ENCODE measurements at places on chromosomes 7 and 10. TPM values are rescaled to one million over a fixed set of nuclear protein-coding genes. Genes with fewer than 3 reads are reported as not detected.

Gene PYROXD2
- total RNA-seq: 12.9 TPM

GRCh38 chr7:8211725-8212096 lies 50.3 kb downstream of the ICA1 start:
- DNase-seq: no peak

Gene AGK
- total RNA-seq: 35.1 TPM

Gene HMX2
- 0.13 TPM for total RNA-seq

- DNase-seq: no peak
These were observed 288.3 kb upstream of the HABP2 start for GRCh38 chr10:113264333-113265131.

Gene WEE2
- not detected for total RNA-seq

DNA sequence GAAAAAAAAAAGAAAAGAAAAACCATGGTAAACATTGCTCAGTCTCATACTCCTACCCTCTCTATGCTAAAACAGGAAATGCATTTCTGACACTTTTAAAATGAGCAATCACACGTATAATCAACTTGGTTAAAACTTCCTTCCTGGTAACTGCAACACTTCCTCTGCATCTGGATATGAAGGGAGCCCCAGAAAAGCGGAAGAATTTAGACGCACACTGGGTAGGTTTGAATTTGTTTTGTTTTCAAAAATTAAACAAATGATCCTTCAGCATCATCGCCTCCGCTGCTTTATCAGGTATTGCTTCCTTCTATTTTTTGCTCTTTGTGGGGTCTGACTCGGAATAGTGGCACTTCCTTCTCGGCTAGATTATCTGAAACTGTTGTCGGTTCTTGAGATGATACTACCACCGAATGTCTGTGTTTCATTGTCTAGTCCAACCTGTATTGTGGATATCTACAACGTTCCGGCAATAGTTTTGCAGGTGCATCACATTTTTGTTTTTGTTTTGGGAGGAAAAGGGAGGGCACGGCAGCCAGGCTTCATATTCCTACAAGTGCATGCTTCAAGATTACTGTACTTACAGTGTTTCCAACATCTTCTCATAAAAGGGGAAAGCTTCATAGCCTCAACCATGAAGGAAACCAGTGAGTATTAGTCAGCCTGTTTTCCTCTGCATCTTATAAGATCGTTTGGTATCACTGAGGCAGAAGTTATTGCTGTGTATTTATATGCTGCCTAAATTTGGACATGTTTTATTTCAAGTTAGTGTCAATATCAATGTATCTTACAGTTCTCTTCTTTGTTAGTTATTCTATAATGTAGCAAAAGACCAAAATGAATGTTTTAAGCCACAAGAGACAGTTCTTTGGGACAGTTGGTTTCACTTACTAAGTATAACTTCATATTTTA lies at the start of gene PIK3CG:
PIK3CG (plus strand) TSS at position 153 of the 912 bp plus-strand sequence. CDS start 2,280 bp downstream, outside the sequence.
- DNase-seq: no peak

DNA sequence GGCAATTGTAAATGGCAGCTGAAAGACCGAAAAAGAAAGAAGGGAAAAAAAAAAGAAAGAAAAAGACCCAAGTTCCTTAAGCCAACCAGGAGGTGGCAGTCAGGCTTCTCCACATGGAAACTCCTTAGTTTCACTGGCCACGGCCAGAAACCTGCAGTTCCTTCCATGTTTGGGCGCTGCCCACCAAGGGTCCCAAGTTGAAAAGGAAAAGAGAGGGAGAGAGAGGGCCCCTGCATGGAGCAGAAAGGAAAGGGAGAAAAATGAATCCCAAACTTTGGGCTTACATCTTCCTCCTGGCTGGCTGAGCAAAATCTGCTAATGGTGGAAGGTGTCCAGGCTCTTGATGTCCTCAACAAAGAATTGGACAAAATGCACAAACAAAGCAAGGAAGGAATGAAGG lies 31.8 kb upstream of the ABCA13 start:
- no peak for DNase-seq

Gene NUTM2D
- total RNA-seq: 1.9 TPM

DNA sequence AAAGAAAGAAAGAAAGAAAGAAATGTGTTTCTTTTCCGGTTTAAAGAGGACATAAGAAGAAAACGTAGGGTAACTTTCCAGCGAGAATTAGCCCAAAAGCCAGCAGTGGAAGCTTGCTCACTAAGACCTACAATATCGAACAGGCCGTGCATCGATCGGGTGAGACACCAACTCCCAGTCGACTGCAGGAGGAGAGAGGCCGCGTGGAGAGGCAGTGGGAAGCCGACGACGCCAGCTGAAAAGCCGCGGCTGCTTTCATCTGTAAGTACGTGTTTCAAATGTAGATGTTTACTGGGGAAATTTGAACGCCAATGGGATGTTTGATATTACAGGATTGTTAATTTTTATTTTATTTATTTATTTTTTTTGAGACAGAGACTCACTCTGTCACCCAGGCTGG lies 28.6 kb upstream of the GIMAP8 start:
- DNase-seq: no peak

- DNase-seq: no peak
These were observed 27.0 kb upstream of the GLI3 start for GRCh38 chr7:42263971-42264370.

GRCh38 chr10:126599949-126600682 lies 70.4 kb downstream of the C10orf90 start:
- no peak for DNase-seq

- no peak for DNase-seq
These were observed 851.0 kb downstream of the KCNMA1 start for GRCh38 chr10:76786504-76787072.

DNA sequence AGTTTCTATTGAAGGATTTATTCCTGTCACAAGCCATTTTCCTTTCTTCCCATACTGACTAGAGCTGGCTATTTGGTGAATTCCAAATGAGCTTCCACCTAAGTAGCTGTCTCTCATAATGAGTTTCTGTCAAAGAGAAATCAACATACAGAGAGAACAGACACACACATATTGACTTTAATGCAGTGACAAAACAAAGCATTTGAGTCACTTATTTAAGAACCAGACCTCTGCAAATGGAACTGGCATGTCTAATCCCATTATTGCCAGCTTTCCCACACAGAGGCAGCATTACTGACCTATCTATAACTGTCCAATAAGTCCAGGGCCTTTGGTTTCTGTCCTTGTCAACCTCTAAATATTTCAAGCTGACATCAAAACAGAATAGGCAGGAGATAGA lies 179.3 kb upstream of the CSTF2T start:
- DNase-seq: no peak

GRCh38 chr10:12459340-12459739 lies 110.0 kb downstream of the CAMK1D start:
- DNase-seq: no peak

Gene PRKCQ
- 0.11 TPM for total RNA-seq

Gene VAX1
- not detected for total RNA-seq

GRCh38 chr10:43111101-43111500 lies 27.1 kb upstream of the CSGALNACT2 start:
- DNase-seq: no peak

Gene HPSE2
- total RNA-seq: not detected

GRCh38 chr10:71382757-71383156 lies 14.0 kb upstream of the CDH23 start:
- DNase-seq: no peak

Gene EPO
- total RNA-seq: not detected

Gene MLXIPL
- not detected for total RNA-seq

DNA sequence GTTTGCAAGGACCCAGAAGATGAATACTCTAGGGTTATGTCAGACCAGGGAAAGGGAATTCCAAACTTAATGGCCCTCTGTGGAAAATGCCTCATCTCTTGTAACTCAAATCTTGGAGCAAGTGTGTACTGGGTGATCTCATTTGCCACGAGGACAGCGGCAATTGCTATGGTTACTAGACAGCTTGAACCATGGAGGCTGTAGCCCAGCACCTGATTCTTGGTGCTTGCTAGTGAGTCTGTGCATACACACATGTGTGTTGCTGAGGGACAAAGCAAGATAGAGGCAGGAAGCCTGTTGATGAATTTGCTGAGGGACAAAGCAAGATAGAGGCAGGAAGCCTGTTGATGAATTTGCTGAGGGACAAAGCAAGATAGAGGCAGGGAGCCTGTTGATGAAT lies 58.6 kb upstream of the FEZF1 start:
- no peak for DNase-seq

DNA sequence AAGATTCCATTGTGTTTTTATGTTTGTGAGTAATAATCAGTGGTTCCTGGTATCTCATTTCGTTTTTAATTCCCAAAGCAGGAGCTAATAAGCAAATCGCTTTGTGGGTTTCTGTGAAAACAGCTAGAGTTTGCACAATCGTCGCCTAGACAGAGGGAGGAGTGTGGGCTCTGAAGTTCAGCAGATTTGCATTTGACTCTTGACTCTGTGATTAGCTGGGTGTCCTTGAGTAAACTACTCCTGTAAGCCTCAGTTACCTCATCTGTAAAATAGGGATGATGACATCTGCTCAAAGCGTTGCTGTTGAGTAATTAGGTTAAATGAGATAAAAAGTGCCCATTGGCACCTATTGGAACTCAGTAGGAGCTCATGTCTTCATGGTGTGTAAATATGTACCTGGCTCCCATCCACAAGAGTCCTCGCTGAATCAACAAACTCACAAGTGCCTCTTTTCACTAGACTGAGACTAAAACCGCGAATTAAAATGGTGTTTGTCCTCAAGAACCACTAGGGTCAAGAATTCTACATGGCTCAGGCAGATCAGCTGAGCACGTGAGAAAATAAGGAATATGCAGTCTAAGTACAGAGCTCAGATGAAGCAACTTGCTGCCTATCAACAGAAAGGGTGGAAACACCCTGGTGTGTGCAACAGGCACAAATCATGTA lies 385.8 kb upstream of the C7orf33 start:
- DNase-seq: no peak

Gene ATXN7L1
- total RNA-seq: 14.4 TPM

- no peak for DNase-seq
These were observed 31.1 kb downstream of the LOXL4 start for GRCh38 chr10:98236862-98237261.

DNA sequence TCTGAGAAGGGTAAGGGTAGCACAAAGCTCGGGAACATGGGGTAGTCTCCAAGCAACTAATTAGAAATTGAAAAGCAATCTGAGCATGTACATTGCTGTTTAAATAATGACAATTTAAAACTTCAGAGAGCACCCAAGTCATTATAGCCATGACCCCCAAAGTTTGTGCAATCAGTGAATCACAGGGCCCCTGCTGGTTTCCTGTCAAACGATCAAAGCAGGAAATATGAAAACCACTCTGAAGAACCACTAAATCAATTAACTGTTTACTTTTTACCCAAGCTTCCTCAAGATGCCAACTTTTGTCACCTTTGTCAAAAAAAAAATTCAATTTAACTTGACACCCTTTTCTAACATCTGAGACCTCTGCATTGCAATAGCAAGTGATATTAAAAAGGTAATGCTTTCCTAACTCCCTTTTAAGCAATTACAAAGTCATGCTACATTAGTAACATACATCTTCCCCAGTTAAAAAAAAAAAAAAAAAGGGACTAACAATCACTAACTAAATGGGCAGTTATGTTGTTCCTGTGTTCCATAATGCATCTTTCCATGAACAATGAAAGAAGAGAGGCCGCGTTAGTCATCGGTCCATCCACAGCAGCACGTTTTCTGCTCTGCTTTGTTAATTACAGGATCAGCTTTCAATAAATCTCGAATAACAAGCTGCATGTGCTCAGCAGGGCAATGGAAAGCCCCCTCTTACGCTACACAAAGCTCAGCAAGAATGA lies 80.6 kb downstream of the ETV1 start:
- DNase-seq: no peak

DNA sequence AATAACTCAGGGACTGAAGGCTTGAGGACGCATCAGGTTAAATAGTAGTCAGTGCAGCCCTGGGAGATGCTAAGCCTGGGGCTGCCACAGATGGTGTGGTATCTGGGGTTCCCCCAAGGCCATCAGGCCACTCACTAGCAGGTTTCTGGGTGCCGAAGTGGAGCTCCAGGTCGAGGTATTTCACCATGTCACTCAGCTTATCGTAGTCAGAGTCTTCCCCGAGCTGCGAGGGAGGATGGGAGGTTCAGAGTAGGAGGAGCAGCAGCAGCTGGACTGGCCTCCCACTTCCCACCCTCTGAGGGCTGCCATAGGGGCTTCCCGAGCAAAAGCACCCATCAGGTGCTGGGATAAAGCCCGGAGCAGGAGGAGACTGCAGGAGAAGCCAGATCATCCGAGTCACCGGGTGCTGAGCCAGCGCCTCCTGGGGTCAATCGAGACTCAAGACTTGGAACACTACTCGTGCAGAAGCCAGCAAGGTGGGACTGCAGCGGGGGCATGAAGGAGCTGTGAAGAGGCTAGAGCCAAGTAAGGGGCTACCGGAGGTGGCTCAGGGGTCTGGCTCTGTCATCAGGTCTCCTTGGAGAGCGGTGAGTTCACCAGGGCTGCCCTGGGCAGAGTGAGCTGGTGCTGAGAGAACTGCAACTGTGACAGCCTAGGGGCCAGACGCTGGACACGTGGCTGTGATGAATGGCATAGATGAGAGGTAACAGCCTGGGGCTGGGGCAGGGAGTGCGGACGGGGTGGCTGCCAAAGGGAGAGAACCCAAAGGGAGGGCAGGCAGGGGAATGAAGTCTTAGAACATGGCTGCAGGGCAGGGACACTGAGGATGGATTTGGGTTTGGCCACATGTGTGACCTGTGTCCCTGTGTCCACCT lies 45.3 kb downstream of the GRID2IP start:
- DNase-seq: no peak

DNA sequence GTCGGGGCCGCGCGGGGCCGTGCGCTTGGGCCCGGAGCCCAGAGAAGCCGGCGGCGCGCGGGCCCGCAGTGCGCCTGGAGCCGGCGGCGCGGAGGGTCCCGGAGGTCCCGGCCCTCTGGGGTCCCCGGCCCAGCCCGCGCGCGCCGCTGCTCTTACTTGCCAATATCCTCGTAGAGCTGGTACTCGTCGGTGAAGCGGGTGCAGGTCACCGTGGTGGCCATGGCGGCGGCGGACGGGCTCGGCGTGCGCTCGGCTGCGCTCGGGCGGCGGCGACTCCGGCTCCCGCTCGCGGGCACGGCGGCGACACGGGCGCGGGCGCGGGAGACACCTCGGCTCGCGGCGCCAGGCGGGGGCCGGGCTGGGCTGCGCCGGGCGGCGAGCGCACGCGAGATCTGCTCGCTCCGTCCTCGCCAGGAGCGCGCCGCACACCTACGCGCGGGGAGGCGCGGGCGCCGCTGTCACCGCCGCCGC lies at the start of gene CAMK2B:
CAMK2B (minus strand) TSS at position 394 of the 471 bp plus-strand sequence; CDS start at position 221, 173 bp downstream.
- no peak for DNase-seq

Gene NPTX2
- total RNA-seq: not detected
